ENCODE measurements at places on chromosomes 7 and 10. TPM values are rescaled to one million over a fixed set of nuclear protein-coding genes. Genes with fewer than 3 reads are reported as not detected.

Gene UCN3
- 0.53 TPM for total RNA-seq

DNA sequence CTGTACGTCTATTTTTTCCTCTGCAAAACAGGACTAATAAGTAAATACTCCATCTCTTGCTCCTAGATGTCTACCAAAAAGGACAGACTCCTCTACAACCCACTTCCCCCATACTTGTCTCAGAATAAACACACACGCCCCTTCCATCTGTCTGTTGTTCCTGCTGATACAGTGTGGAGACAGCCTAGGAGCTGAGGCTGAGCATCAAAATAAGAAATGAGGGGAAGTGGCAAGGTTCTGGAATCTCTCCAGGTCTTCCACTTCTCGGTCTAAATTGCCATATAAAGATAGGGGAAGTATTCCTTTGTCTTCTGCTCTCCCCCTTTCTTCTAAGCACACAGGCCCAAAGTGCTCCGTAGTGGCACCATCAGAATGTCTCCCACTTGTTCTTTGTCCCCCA is 30.8 kb upstream of the VSIR start:
- no peak for DNase-seq

DNA sequence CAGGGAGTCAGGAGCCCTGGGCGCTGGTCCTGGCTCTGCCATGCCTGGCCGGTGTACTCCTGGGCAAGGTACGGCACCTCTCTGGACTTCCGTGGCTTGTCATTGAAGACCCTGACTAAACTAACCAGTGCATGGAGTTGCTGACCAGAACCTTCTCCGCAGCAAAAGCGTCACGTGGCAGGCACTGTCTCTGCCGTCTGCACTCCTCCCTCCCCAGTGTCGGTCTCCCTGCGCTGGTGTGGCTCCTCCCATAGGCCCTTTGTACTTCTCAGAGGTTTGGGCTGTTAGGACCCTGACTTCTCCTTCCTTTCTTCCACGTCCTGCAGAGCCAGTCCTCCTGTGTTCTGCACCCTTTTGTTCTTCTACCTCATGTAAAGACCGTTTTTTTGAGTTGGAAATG is 100.6 kb upstream of the CREB5 start:
- DNase-seq, result no peak

Gene WASHC2A
- total RNA-seq, result 59.6 TPM

GRCh38 chr10:79387466-79387973 is 40.3 kb downstream of the PPIF start:
- DNase-seq, result no peak

Gene NYAP1
- 1.1 TPM for total RNA-seq

DNA sequence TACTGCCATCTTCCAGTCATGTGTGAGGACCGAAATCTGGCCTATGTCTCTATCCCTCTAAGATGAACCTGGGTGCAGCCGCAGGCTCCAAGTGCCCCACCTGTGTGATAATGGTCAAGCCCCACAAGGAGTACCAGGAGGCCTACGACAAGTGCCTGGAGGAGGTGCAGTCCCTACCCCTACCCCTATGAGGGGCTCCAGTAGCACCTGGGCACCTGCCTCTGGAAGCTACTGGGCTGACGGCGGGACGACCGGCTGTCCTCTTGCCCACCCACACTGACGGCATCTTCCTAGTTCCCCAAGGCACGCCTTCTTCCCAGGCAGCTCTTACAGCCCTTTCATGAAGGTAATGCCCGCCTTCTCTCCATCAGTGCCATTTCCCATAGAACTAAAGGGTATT is 47.4 kb downstream of the HOXA1 start:
- no peak for DNase-seq

- DNase-seq, result no peak
Observed at GRCh38 chr10:73310475-73310874, 48.2 kb downstream of the CFAP70 start.
